ENCODE measurements at places on chromosomes 12 and 14.

DNA sequence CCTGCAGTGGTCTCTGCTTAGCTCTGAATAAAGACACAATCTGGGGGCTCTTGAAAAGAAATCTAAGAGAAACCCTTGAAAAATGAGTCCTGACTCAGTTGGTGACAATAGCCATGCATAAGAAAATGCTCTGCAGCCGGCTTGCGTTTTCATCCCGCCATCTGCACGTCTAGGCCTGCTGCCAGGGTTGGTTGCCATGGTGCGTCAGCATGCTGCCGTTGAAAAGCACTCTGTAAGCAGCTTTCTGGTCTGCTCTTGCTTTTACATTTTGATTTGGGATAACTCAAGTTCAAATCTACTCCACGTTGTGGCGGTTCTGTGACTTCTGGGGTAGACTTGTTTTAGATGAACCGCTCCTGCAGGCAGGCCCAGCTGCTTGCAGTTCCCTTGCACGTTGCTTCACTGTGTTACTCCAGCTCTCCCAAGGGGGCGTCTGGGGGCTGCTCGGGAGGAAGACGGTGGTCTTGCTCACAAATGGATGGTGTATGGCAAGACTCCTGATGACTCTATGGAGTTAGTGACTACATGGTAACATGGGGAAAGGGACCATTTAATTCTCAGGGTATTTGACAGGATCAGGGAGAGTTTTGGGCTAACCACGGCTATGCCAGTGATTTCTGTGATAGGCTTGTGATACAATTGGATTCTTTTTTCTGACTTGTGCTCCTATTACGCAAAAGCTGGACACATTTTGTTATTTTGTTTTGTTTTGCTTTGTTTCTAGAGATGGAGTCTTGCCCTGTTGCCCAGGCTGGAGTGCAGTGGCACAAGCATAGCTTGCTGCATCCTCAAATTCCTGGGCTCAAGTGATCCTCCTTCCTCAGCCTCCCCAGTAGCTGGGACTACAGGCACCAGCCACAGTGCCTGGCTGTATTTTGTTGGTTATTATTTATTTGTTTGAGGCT is 15.8 kb downstream of the WNT5B start:
- no peak for DNase-seq

DNA sequence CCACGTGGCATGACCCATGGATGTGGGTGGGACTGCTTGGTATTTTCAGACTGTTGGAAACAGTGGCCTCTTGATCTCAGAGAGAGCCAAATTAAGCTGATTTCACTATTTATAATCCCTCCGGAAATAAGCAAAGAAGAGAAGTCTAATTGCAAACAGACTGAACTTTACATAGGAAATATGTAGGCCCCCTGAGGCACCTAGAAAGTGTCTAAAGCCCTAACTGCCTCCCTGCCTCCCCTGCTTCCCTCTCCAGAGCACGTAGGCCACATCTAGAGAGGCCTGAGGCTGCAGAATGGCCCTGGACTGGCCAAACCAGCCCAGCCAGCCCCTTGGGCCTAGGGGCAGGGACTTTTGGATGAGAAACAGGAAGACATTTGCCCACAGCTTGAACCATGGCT is 123.8 kb downstream of the ZFP36L1 start:
- DNase-seq = no peak

GRCh38 chr12:16323010-16323409 is 24.4 kb upstream of the MGST1 start:
- DNase-seq = no peak

DNA sequence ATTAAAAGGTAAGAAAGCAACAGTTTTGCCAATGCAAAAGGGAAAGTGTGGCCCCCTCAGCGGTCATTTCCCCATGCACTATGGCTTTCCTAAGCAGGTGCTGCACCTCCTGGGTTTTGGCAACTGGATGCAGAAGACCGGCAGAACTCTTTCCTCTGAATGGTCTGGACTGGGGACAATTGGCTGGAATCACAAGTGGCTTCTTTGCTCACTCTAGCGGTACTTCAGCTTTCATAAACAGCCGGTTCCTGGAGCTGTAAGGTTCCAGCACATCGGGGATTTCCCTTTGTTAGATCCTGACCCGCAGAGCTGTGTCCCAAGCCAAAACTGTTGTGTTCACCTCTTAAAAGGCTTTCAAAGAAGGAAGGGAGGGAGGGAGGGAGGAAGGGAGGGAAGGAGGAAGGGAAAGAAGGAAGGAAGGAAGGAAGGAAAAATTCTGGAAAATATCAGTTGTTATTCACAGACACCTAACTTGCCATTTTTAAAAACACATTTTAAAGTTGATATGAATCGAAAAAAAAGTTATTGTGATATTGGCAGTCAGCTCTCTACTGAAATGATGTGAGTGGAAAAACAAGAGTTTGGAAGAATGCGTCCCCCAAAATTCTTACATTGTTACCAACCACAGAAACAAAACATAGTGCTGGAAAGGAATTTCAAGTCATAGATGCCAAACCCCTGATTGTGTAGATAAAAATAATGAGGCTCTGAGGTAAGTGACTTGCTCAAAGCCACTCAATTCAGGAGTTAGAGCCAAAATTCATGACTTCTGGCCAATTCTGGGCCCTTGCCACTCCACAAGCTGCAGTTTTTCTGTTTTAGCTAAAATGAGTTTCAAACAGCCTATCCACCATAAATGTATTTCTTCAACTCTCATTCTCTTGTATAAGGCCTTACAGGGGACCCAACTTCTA is 220.6 kb upstream of the HMGA2 start:
- DNase-seq = no peak

DNA sequence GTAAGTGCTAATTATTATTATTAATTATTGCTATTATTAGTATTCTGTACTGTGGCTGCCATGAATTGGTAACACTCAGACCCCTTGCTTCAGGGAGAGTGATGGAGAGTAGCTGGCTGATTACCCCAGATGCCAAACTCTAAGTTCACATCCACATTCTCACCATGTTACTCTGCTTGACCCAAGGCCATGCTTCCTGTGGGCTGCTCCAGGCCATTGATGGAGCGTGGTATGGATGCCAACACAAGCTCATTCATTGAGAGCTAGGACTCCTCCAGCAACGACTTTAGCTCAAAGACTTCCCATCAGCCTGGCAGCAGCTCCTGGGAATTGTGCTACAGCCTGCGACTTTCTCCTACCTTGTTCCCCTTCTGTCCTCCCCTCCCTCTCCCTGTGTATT is 233.4 kb downstream of the MSRB3 start:
- DNase-seq = no peak

DNA sequence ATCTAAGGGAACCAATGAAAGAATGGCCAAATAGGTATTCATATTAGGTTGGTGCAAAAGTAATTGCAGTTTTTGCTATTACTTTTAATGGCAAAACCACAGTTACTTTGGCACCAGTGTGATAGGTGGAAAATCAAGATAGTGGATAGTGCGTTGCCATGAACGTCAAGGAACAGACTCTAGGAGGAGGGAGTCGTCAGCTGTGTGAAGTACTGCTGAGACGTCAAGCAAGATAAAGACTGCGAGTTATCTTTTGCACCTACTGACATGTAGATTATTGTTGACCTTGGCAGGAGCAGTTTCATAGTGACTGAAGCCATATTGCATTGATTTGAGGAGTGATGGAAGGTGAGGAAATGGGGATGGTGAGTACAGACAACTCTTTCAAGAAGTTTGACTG is 8.3 kb downstream of the YLPM1 start:
- DNase-seq = no peak

DNA sequence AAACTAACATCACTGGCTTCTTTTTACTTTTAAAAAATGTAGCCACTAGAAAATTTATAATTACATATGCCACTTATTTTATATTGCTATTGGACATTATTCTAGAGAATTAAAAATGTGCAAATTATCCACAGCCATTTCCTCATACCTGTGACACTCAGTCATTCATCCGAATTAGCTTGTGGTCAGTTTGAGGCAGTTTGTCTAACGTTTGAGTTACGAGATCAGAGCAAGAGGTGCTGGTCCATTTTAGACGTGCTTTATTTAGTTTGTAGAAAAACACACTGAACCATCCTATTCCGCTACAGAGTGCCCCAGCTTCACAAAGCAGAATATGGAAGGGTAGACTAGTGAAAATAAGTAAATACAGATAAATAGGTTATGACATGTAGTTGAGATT is 513.0 kb downstream of the NRXN3 start:
- no peak for DNase-seq

DNA sequence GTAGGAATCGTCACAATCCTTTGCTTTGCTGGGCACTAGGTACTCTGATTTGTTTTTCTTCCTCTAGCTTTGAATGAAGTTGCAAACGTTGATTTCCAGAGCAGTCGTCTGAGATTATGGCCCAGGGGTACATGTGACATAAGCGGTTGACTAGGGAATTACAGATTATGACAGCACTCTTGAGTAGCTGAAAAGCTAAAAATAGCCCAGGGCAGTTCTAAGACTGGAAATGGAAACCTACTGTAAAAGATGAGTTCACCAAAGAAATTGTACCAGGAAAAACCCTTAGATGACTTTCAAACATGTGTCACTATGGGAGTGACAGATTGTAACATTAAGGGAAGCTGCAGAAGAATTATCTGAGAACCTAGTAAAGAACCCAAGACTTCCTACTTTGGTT is 108.5 kb downstream of the ANO6 start:
- DNase-seq = no peak

DNA sequence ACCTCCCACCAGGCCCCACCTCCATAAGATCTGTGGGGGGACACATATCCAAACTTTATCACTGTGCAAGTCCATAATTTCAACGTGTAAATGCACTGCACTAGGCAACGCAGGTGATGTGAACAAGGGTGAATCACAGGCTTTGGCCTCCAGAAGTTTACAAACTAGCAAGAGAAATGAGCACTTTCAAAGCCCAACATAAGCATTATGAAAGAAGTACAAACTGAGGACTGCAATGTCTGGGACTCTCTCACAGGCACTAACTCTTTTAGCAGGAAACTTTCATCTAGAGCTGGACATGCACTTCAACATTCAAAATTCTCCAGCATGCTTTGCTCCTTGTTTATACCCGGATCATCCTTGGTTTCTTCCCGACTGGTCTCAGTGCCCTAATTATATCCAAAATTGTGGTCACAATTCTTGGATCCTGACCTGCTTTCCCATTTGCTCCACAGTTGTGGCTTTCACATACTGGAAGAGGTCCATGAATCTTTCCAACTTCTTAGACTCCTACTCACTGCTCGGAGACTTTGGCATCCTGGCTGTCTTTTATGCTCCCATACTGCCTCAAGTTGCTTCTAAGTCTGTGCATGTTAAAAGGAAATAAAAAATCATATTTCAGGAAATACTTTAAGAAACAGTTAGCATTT is 44.9 kb upstream of the STRAP start:
- DNase-seq = no peak

DNA sequence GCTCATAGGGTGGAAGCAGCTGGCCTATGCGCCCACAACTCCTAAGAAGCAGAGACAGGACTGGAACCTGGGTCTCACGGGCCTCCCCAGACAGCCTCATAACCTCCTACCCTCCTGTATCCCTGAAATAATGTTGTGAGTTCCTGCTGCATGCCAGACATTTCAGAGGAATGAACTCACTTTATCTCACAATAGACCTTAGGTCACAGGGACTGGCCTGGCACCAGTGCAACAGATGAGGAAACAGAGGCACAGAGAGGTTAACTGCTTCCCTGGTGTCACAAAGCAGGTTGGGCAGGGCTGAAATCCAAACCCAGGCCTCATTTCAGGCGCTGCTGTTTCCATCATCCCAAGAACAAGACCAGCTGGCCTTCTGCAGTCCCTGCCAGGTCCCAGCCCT is 5.3 kb downstream of the PHETA1 start:
- DNase-seq = no peak

DNA sequence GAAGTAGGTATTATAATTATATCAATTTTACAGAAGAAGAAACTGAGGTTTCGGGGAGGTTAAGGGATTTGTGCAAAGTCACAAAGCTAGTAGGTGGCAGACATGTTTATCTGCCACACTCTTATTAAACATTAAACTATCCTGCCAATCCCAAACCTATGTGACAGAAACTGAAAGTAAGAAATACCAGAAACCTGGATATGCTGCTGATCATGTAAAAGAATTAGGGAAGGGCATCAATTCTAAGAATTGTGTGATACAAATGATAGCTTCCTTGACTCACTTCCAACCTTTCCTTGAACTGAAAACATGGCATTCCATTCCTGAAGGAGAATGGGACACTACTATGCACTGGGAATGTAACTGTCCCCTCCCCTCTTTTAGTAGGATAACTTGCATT is 16.9 kb downstream of the TAOK3 start:
- DNase-seq = no peak

DNA sequence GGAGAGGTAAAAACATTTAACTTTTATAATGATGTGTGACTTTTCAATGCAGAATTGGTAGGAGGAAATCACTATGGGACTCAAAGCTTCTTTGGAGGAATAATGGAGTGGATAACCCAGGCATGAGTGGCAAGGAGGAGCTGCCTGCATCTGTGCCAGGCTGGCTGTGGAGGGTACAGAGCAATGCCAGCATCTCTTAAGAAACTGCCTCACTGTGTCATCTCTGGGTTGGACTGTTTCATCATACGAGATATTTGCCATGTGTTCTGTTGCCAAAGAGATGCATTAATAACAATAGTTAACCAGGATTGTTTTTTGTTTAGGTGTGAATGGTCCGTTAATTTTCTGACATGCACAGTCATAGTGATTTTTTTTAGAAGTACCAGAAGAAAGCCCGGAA is 183.7 kb upstream of the NTF3 start:
- no peak for DNase-seq

DNA sequence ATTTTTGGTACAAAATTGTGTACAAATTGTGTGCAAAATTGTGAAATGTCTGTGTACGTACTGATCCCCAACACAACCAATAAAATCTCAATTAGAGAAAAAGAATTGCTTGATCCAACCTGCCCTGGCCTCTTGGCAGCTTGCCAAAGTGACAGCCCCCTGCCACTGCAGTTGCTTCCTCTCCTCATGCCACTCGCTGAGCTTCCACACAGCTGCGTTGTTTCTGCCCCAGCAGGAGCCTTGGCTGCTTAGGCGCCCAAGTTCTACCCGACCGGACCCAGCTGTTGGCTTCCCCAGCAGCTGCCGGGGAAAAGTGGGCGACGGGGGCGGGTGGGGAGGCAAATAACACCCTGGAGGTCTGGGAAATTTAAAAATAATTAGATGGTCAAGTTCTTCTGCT is 171.8 kb upstream of the ATF7IP start:
- DNase-seq = no peak

DNA sequence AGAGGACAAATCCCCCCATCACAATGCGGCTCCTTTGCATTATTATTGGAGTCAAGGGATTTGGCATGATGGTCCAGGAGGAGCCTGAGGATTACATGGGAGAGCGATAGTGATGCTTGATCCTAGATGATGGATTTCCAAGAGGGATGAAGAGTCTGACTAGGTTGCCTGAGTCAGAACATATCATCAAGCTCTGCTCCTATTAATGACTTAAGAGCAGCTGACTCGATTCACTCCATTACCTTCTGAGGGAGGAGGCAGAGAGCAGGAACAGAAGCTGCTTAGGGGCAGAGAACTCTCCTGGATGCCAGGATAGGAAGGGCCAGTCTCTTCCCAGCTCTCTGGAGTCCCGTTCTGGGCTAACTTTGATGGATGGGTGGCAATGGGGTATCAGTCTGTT is 54.0 kb upstream of the CISTR start:
- no peak for DNase-seq

All from stimulated activated CD4-positive, alpha-beta T cell treated with anti-CD3 and anti-CD28 coated beads, Interleukin-2, amount 100 ng/mL, for 48 hours (primary cell).